Activated CD4-positive, alpha-beta T cell treated with anti-CD3 and anti-CD28 coated beads, Interleukin-2, amount 50 U/mL, for 16 hours (primary cell): ENCODE measurements at places on chromosomes 6 and 20.

- no peak for DNase-seq
These were observed 11.0 kb downstream of the RRBP1 start for GRCh38 chr20:17671011-17671410.

DNA sequence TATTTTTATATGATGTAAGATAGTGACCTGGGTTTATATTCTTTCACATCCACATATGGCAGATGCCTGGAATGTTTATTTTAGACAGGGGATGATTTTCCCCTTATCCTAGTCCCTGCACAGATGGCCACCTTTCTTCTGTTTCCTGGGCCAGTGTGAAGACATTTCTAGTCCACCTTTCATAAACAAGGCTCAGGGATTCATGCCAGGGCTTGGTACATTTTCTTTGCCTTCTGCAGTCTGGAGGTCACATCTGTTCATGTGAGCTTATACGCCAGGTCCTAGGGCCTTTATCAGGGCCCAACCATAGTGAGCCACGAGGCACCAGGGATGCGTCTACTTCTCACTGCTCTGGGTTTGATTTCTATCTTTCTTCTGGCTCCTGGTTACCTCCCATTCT, 38.0 kb upstream of the ERVFRD-1 start:
- no peak for DNase-seq

GRCh38 chr6:127328043-127328609, 15.3 kb downstream of the ECHDC1 start:
- DNase-seq = no peak

DNA sequence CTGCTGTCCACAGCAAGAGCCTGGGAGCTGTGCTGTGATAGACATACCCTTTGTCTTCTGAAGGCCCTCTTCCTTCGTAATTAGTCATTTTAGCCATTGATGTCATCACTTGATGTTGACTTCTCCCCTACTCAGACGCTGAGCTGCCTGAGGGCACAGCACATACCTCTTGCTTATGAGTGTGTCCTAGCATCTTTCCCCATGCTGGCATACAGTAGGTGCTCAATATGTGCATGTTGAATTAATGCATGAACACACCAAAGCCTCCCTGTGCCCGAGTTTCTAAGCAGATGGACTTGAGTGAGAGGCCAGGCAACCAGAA, 35.8 kb upstream of the FAM83D start:
- peak; percentile 47 for DNase-seq

GRCh38 chr20:24084281-24084680, 95.7 kb upstream of the GGTLC1 start:
- DNase-seq = no peak

DNA sequence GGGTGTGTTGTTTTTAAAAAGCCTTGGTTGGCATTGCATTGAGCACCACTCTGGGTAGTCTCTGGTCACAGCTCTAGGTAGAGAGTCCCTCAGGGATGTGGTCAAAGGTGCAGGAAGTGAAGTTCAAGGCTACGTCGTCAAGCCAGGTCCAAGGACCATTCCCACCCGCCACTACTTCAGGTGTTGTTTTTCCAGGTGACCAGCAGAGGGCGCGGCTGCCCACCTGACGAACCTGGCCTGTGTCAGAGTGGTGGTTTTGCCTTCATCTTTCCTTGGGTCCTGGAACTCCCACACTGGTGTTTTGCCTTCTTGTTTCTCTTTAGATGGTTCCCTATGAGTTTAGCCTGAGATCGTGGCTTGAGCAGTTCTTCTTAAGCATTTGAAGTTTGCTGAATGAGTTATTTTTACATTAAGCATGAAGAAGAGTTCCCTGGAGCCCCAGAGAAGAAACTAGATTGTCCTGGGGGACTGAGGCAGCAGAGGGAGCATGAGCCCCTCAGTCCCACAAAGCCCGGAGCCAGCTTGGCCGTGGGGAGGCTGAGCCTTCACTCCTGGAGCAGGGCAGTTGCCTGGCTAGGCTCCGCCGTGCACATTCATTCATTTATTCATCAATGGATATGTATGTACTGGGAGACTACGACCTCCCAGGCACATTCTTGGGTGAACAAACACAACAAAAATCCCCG, 5.6 kb upstream of the PHACTR3 start:
- DNase-seq = peak; percentile 43

DNA sequence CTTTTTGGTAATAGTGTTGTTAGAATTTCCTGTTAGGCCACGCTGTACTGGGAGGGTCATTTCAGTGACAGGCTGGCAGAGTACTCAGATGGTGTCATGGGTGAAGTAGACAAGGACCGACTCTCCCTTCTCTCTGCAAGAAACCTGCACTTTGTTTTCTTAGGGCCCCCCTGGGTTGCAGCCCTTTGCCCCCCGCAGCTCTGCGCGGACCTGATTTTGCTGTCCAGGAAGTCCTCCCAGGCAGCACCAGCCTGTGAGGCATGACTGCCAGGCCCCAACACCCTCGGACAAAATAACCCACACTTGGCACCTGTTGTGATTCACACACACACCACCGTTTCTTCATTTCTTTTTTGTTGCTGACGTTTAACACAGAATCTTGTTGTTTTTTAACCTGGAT, 21.8 kb upstream of the CLDN20 start:
- no peak for DNase-seq
